RWPE2 (cell line): ENCODE measurements at places on chromosomes 12 and 14.

DNA sequence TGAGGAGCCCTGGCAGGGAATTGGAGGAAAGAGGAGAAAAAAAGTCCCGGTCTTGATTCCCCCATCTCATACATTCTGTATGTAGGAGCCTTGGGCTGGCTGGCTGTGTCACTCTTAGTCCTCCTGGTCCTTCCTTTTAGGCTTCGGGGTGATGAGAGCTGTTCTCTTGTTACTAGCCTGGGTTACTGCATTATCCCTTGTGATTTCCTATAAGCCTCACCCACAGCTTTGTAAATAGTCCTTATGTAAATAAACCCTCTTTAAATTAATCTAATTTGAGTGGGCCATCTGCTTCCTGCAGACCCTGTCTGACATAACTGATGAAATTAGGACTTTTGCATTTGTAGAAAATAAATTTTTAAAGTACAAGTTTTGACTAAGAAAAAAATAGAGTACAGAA, 19.2 kb downstream of the DNM1L start:
- DNase-seq: no peak

GRCh38 chr14:60220917-60221316, 28.1 kb upstream of the PPM1A start:
- no peak for DNase-seq

DNA sequence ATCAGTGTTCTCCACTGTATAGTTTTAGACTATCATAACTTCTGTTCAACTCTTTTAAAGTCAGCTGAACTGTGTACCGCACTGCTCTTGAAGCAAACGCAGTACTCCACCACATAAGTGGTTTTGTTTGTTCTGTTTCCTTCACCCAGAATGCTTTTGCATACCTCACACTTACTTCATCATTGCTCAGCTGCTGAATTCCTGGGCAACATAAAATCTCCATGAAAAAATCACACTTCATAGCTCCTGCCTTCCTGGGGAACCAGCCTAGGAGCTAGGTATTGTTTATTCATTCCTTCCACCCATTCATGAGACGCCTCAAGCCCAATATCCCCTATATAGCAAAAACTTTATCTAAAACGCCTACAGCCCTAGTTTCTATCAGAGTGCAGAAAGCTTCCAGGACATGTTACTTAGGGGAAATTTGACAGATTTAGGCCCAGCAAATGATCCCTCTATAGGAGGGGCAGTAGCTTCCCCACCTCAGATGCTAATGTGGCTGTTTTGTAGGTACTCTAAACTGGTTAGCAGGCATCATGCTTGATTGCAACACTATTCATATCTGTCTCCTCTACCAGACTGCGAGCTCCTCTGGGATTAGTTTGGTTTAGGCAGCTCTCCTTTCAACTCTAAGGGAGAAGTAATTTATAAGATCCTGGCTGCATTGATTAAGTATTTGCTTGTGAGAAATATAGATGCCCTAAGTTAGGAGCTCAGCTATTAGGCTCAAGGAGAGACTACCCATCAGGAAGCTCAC, 44.5 kb downstream of the LRRC9 start:
- DNase-seq: no peak

DNA sequence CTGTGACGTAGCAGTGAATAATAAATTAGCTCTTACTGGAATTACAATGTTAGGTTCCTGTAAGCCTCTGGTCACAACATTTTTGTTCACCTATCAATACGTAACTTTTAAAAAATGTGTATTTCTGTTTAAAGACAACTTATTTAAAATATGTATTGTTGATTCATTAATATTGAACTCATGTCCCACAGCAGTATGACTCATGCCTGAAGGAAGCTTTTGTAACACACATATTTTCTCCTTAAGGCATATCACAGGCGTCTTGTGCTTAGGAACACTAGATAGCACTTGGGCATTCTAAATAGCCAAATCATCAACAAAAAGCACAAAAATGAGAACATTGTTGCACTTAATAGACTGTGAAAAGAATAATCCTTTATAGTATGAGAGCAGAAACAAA, 92.5 kb downstream of the GPHN start:
- DNase-seq: no peak

DNA sequence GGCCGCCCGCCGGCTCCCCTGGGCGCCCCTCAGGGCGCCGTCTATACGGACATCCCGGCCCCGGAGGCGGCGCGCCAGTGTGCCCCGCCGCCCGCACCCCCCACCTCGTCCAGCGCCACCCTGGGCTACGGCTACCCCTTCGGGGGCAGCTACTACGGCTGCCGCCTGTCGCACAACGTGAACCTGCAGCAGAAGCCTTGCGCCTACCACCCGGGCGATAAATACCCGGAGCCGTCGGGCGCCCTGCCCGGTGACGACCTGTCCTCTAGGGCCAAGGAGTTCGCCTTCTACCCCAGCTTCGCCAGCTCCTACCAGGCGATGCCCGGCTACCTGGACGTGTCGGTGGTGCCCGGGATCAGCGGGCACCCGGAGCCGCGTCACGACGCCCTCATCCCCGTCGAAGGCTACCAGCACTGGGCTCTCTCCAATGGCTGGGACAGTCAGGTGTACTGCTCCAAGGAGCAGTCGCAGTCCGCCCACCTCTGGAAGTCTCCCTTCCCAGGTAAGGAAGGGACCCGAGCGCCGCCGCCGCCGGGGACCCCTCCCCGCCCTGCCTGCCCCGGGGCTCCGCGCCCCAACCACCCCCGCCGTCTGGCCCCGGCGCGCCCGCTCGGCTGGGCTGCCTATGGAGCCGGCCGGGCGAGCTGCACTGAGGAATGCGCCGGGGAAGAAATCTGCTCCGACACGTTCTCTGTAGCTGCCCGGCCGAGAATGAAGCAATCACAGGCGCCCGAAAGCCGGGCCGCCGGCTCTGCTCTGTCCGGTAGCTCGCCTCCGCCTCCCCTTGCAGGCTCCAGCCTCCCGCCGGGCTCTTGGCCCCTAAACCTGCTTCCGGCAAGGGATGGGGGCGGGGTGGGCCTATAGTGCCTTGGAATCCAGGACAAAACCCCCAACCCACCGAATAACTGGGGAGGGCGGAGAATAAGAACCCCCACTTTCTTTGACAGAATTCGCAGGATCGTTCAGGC, 794 bp downstream of the HOXC13 start:
- no peak for DNase-seq

DNA sequence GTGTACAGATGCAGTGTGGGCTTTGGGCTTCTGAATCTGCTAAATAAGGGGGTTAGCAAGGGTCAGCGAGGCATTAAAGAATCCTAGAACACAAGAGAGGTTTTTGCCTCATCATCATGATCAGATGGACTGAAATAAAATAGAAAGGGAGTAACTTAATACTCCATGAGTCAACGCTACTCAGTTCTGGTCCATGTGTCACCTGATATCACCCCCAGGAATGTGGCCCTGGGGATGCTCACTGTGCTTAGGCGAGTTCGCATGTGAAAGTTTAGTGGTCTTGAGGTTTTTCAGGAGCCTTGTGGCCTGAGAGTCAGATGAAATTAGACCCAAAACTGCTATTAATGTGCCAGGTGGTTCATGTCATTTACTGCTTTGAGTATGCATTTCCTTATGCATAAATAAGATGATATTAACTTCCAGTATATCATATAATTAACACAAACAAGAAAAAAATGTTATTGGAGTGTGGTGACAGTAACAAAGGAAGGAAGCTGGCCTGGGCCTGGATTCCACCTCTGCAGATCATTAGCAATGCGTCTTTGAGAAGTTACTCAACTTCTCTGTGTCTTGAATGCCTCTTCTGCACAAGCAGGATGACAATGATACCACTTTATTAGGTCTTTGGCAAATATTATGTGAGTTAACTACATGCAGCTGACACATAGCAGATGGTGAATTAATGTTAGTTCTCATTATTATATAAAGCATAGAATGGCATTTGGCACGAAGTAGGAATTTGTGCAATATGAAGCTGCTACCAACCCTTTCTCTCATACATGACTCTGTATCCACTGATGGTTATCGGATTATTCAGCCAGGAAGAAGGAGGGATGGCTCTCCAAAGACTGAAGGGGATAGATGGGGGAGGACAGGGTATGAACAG, 1272.6 kb downstream of the AACS start:
- DNase-seq: no peak

GRCh38 chr12:27710592-27711316, at the start of gene MRPS35:
TSS of gene MRPS35 (plus strand) at chr12:27710832. CDS start at chr12:27710844, 12 bp downstream.
- DNase-seq: peak; percentile 76
